ENCODE measurements at places on chromosomes 3 and 15. TPM values are rescaled to one million over a fixed set of nuclear protein-coding genes. Genes with fewer than 3 reads are reported as not detected.

The SPCS1 gene
- total RNA-seq = 187 TPM

The APOD gene
- total RNA-seq = not detected

The COL7A1 gene
- 5.2 TPM for total RNA-seq

- H3K27me3 ChIP-seq = no peaks in the 10 kb centered on the region
- H3K4me1 ChIP-seq = peaks cover 4% of the 10 kb centered on the region
- H3K36me3 ChIP-seq = no peaks in the 10 kb centered on the region
- DNase-seq = no peak
These were observed 82.8 kb upstream of the CDV3 start for GRCh38 chr3:133490468-133491351.

DNA sequence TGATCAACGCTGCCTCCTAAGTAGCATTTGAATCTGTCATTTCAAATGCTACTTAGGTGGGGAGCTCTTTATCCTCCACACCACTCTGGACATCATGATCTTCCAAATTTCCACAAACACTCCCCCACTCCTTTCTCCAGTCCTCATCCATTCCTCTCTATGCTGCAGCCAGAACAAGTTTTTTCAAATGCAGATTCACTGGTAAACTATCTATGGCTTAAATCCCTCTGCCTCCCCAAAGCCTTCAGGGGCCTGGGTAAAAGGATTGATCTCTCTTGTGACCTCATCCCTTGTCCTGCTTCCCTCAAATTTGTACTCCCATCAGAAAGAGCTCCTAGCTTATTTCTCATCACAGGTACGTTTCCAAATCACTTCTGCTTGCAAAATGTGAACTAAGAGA lies 1.3 kb upstream of the AEN start:
- H3K4me3 ChIP-seq = peak overlapping the region; percentile 15
- peaks cover 15% of the 10 kb centered on the region for H3K36me3 ChIP-seq
- H3K4me1 ChIP-seq = peaks cover 50% of the 10 kb centered on the region
- DNase-seq = peak; percentile 44
- H3K27me3 ChIP-seq = no peaks in the 10 kb centered on the region

- H3K27me3 ChIP-seq = no peaks in the 10 kb centered on the region
- peaks cover 2% of the 10 kb centered on the region for H3K4me1 ChIP-seq
- no peak overlapping the region for H3K27ac ChIP-seq
These were observed 47.3 kb upstream of the TCF12 start for GRCh38 chr15:56871185-56871584.

DNA sequence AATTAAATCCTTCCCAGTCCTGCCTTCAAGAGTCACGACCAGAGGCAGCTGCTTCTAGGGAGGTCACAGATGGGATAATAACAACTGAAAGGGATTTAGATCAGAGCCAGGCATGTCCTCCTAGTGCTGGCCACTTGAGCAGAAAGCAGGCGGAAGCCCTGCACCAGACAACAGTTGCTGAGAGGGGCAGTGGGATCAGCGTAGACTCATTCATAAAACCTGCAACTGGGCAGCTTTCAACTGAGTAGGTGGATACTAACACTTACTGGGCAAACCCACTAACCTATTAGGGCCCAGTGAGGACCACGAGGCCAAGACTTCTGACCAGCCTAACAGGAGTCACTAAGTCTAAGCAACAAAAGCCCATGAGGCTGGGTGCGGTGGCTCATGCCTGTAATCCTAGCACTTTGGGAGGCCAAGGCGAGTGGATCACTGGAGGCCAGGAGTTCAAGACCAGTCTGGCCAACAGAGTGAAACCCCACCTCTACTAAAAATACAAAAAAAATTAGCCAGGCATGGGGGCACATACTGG lies 67.0 kb downstream of the DAPK2 start:
- H3K27ac ChIP-seq = no peak overlapping the region
- no peak overlapping the region for H3K4me3 ChIP-seq
- no peaks in the 10 kb centered on the region for H3K27me3 ChIP-seq
- H3K36me3 ChIP-seq = no peaks in the 10 kb centered on the region

- no peaks in the 10 kb centered on the region for H3K27me3 ChIP-seq
- no peak overlapping the region for H3K4me3 ChIP-seq
- H3K27ac ChIP-seq = no peak overlapping the region
- no peak for DNase-seq
- no peaks in the 10 kb centered on the region for H3K36me3 ChIP-seq
- H3K4me1 ChIP-seq = no peaks in the 10 kb centered on the region
These were observed 50.8 kb upstream of the PPIB start for GRCh38 chr15:64213646-64214045.

- H3K4me1 ChIP-seq = no peaks in the 10 kb centered on the region
- no peaks in the 10 kb centered on the region for H3K27me3 ChIP-seq
- no peak overlapping the region for H3K4me3 ChIP-seq
- no peaks in the 10 kb centered on the region for H3K36me3 ChIP-seq
- no peak overlapping the region for H3K27ac ChIP-seq
These were observed 164.3 kb upstream of the LRIG1 start for GRCh38 chr3:66665021-66665695.

DNA sequence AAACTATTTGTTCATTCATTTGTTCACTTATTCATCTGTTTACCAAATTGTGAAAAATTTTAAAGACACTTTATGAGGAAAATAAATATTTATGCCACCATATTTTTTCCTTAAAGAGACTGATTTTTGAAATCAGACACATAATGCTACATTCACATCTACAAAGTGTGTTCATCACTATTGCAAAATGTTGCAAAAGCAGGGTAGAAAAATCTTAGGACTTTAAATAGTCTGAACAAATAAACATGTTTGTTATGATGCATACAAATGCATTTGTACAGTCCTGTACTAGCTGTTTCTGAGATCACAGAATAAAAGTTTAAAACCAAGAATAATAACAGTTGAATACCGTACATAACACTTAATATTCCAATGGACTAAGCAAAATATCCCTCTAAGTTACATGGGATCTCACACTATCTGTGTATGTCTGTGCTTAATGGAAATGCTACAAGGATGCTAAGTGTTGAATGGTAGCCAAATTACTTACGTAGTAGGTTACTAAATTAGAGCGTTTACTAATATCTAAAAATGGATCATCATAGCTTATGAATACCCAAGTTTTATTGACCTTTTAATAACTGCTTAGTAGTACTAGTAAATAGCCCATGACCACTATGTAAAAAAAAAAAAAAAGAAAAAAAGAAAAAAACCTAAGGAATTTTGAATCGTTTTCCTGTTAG lies 25.1 kb downstream of the ATP11B start:
- H3K4me1 ChIP-seq = no peaks in the 10 kb centered on the region
- H3K36me3 ChIP-seq = no peaks in the 10 kb centered on the region
- H3K27me3 ChIP-seq = no peaks in the 10 kb centered on the region
- DNase-seq = no peak
- peak overlapping the region; percentile 24 for H3K4me3 ChIP-seq

GRCh38 chr3:123832692-123833397 lies 51.3 kb downstream of the MYLK start:
- no peaks in the 10 kb centered on the region for H3K27me3 ChIP-seq
- DNase-seq = no peak
- no peaks in the 10 kb centered on the region for H3K4me1 ChIP-seq
- H3K4me3 ChIP-seq = no peak overlapping the region
- no peaks in the 10 kb centered on the region for H3K36me3 ChIP-seq

GRCh38 chr15:69748131-69748530 lies 295.5 kb downstream of the RPLP1 start:
- no peak overlapping the region for H3K27ac ChIP-seq
- H3K27me3 ChIP-seq = no peaks in the 10 kb centered on the region
- H3K4me1 ChIP-seq = no peaks in the 10 kb centered on the region
- no peak overlapping the region for H3K4me3 ChIP-seq
- no peak for DNase-seq

DNA sequence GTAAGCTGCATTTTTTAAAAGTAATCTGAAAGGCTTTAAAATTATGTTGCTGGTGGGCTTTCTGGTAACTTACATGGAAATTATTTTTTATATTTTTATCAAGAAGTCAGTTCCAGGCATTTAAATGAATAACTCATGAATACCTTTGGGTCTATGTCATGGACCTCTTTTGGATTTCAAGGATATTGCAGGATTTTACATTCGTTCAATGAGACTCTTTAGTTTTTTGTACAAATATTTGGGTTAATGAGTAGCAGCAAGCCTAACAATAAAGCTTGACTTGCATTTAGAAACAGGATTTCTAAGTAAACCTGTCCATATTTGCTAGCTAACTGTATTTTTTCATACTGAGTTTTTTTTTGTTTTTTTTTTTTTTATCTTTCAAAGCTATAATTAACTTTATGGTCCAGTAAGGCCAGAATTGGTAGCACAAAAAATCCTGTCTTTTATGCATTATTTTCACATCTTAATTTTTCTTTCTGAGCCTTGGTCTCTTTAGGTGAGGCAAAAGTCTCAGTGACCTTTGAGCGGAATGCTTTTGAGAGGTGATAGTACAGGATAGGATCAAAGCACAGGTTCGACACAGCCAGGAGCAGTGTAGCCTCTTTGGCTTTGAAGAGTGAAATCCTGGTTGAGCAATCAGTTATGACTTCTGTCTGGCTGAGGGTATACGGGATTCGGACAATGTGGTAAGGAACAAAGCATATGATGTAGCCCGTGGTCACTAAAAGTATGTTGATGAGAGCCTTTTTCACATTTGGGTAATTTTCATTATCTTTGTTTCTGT lies 4.8 kb downstream of the GPR171 start:
- H3K27ac ChIP-seq = no peak overlapping the region
- H3K27me3 ChIP-seq = no peaks in the 10 kb centered on the region
- DNase-seq = no peak
- 0 out of 2 replicates have a peak, but pooled peaks cover 3% of the 10 kb centered on the region for H3K36me3 ChIP-seq
- H3K4me1 ChIP-seq = no peaks in the 10 kb centered on the region
